ENCODE measurements at places on chromosomes 7 and 10.

DNA sequence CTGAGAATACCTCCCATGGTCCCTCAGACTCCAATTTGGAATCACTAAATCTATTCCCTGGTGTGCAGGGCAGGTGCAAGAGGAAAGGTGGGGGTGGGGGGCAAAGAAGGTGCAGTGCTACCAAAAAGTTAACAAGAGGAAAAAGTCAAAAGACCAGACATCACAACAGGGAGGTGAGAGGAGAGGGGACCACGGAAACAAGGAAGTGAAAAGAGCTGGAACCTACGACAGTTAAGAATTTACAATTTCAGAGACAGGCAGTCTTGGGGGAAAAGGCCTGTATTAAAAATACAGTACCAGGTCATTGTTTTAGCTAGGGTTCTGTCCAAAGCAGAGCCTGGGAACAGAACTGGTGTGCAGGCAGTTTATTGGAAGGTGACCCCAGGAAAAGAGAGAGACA is 14.6 kb downstream of the ITGB1 start:
- no peak for DNase-seq

DNA sequence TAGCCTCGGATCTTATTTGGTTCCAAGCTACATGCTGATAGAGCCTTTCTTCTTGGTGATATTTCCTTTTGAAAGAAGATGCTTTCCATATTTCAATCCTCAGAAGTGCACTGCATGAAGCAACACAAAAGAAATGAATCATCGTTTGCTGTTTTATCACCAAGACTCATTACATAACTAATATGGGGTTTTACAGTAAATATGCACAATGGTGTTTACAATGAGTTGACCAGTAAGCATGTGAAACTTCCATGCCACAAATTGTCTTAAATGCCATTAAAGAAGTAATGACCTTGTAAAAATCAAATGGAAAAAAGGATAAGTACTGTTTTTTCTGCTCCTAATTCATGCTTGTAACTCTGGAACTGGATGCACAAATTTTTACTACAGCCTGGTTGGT is 1017.0 kb upstream of the GHITM start:
- DNase-seq = no peak

GRCh38 chr10:35854661-35855060 is 212.6 kb upstream of the FZD8 start:
- no peak for DNase-seq

DNA sequence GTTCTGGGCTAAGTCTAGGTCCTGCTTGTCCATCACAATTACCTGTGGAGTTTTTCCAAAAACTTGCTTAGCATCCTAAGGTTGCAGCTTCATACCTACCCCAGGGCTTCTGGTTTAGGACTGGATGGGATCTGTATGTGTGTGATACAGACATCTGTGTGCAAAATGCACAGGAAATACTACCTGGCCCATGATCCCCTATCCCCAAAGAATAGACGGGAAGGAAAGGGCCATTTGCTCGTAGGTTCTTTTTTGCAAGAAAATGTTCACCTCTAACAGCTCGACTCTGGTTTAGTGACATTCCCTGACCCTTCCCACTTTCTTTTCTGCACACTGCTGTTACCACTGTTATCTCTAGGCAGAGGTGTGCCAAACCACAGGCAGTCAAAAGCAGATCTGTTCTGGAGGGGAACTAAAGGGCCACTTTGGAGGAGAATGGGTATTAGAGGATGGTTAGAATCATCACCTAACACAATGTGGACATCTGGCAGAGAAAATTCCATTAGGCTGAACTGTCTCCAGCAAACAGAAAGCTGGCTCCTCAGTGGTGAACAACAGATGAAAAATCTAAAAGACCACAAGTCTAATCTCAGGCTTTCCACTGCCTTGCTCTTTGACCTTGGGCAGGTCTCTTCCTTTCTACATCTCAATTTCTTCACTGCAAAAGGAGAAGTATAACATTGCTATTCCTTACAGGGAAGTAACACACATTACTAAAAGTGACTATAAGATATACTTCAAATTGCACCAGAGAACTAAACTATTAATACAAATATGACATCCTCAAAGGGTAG is 107.4 kb downstream of the UBE2H start:
- no peak for DNase-seq

GRCh38 chr10:110547139-110547761 is 20.2 kb upstream of the SMC3 start:
- DNase-seq = no peak

DNA sequence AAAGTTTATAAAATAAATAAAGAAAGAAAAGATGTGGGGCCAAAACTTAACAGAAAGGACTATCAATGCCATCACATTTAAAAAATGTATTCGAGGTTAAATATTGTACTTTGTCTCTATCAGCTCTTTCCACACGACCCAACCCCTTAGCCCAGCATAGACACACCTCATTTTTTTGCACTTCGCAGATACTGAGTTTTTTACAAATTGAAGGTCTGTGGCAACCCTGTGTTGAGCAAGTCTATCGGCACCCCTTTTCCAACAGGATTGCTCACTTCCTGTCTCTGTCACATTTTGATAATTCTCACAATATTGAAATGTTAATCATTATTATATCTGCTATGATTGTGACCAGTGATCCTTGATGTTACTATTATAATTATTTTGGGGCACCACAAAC is 151.6 kb upstream of the TBX20 start:
- DNase-seq = no peak

GRCh38 chr10:43854007-43854406 is 205.3 kb upstream of the ZNF32 start:
- no peak for DNase-seq

DNA sequence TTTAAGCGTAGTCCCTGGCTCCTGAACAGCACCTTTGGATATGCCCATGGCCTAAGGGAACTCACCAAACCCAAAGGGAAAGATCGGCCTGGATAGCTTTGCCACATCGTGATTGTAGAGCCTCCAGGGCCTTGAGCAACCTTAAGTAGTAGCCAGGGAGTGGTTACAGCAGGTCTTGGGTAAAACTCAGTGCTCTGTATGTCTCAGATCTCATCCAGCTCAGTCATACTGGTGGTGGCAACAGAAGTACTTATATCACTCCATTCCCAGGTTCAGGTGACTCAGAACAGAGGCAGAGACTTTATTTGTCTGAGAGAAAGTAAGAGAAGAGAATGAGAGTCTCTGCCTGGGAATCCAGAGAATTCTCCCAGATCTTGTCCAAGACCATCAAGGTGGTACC is 39.1 kb upstream of the AASS start:
- DNase-seq = no peak

DNA sequence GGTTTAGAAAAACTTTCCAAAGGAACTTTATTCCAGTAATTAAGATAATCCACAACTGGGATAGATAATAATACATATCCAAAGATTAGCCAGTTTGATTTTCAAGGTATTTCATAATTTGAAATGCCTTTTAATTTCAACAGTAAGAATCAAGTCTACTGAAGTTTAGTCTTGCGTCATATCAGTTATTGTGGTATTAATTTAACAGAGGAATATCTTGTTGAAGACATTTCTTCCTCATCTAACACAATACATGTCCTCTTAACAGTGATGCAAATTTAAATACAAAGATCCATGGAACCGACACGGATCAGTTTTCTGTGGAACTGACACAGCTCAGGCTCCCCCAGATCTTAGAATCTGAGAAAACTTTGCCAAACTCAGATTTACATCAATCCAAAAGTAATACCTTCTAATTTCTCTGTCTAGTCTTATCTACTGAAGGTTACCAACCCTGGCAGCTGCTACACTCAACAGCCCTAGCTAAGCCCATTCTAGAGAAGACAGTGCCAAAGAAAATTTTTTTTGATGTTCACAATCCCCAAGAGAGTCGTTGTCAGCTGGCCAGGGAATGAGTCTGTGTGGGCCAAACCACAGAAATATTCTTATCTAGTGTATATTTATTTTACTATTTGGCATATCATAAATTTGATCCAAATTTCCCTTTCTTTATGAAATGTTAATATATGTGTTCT is 365.2 kb upstream of the MEOX2 start:
- no peak for DNase-seq

DNA sequence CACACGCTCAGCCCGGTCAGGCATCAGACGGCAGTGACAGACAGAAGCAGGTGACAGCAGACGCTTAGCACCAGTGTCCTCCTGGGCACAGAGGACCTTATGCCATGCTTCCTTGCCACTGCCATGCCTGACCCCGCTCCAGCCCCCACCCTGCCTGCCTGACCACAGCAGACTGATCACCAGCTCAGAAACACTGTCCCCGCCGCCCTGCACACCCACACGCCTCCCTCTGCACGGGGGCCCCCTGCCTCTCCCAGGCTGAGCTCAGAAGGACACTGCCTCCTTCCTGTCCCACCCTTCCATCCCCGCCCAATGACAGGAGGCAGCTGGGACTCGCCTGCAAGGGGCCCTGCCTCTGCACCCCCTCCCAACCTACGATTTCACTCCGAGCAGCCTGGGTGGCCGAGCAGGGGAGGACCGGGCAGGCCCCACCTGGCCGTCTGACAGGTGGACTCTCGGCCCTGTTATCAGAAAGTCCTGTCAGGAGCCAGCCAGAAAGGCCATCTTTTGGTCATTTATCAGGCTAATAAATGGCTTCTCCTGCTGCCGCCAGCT is 183.4 kb downstream of the ELFN1 start:
- no peak for DNase-seq

GRCh38 chr10:77210645-77211044 is 427.0 kb downstream of the KCNMA1 start:
- no peak for DNase-seq

DNA sequence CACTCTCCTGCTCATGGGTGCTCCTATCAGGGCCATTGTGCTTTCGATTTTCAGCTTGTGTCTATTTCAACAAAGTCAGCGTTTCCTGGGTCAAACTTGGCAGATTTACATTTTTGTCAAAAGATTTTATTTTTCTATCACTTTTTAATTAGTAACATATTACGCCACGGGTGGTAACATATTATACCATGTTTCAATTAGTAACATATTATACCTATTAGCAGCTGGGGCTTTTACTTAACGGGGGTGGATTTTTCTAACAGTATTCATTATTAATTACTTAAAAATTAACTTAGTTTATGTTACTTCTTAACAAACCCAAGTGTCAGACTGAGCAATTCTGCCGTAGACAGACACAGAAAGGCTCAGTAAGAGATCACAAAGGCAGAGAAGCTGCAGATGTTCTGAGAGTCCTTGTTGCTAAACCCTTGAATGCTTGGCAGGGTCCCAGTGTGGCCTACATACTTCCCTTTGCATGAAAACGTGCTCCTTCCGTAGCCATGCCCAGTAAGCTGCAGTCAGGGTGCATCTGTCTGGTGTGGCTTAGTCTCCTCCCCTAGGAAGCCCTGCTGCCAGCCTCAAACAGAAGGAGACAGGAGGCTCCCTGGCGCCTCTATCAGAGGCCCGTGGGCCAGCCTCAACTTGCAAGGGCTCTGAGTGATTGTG is 263.1 kb upstream of the CXCL12 start:
- no peak for DNase-seq

- DNase-seq = no peak
These were observed 8.4 kb upstream of the LYZL2 start for GRCh38 chr10:30637881-30638467.

DNA sequence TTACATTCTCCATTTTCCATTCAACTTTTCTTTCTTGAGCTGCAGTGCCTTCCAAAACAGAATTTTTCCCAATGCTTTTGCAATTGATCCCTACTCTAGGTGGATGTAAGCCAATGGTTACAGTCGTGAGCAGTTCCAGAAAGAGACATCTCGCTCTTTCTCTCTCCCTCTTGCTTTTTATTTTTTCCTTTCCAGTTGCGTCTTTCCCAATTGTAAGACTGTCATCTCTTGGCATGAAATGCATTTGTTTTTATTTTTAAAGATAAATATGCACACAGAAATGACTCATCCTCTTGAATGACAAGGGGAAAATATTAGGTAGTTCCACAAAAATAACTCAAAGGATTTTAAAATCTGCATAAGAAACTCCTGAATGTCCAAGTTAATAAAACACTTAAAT is 25.1 kb downstream of the GLI3 start:
- no peak for DNase-seq

- DNase-seq = no peak
These were observed 212.1 kb upstream of the KCND2 start for GRCh38 chr7:120060875-120061274.

DNA sequence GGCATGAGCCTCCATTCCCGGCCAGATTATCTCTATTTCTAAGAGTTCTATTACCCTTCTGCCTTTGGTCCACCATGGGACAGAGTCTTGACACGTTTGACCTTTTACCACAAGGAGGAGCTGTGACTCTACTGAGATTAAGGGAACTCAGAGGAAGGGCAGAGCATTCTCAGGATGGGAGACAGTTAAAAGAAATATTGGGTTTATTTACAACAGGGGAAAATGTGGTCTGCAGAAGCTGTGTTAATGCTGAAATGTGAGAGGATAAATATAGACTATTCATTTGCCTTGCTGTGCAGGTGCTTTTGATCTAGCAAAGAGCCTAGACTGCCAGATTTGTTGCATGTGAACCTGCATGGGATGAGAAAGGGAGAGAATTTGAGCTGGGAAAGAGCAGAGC is 45.8 kb upstream of the PRSS58 start:
- no peak for DNase-seq

GRCh38 chr7:82442492-82443035 is 1.0 kb downstream of the CACNA2D1 start:
- no peak for DNase-seq

DNA sequence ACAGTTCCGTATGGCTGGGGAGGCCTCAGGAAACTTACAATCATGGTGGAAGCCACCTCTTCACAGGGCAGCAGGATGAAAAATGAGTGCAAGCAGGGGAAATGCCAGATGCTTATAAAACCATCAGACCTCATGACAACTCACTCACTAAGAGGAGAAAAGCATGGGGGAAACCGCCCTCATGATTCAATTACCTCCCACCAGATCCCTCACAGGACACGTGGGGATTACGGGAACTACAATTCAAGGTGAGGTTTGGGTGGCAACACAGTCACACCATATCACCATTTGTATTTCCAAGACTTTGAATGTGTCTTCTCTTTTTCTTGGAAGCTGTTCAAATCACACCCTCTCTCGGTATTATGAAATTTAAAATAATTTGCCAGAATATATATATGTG is 80.1 kb downstream of the SEMA3D start:
- DNase-seq = no peak
